ENCODE measurements at places on chromosomes 5 and 9.
A peak's percentile ranks its signal among the peaks of the same experiment; 100 is the strongest.

- H3K4me1 ChIP-seq = peaks cover 3% of the 10 kb centered on the region
- peak; percentile 77 for DNase-seq
- peaks cover 22% of the 10 kb centered on the region for H3K27me3 ChIP-seq
- H3K27ac ChIP-seq = no peak overlapping the region
- H3K4me3 ChIP-seq = no peak overlapping the region
- H3K36me3 ChIP-seq = no peaks in the 10 kb centered on the region
These were observed 51.2 kb upstream of the GGTA1 start for GRCh38 chr9:121550569-121551512.

DNA sequence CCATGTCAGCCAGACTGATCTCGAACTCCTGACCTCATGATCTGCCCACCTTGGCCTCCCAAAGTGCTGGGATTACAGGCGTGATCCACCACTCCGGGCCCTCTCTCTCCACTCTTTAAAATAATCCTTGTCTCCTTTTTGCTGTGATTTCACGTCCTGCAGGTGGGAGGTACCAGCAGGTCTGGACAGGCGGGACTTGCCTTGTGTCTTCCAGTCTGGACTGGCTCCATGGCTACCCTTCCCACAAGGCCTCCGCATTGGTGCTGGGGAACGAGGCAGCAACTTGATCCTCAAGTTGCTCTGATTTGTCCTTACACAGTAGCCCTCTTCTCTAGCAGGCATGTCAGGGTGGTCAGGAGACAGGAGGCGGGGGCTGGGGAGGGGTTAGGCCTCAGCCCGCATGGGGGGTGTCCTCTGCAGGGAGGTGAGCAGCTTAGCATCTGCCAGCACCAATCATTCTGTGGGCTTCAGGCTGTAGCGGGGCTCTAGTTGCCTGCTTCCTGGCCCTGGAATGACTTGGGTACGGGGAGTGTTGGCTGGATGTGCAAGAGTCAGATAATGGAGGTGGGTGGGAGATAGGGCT is 54.3 kb downstream of the TENT4A start:
- H3K4me1 ChIP-seq = no peaks in the 10 kb centered on the region
- H3K36me3 ChIP-seq = no peaks in the 10 kb centered on the region
- no peak overlapping the region for H3K4me3 ChIP-seq
- DNase-seq = no peak
- H3K27ac ChIP-seq = no peak overlapping the region

DNA sequence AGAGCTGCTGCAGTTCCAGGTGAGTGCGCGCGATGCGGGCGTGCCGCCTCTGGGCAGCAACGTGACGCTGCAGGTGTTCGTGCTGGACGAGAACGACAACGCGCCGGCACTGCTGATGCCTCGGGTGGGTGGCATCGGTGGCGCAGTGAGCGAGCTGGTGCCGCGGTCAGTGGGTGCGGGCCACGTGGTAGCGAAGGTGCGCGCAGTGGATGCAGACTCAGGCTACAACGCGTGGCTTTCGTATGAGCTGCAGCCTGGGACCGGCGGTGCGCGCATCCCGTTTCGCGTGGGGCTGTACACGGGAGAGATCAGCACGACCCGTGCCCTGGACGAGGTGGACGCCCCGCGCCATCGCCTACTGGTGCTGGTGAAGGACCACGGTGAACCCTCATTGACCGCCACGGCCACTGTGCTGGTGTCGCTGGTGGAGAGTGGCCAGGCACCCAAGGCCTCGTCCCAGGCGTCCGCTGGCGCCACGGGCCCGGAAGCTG is 2.0 kb downstream of the PCDHA3 start:
- H3K27ac ChIP-seq = no peak overlapping the region
- peaks cover 2% of the 10 kb centered on the region for H3K27me3 ChIP-seq
- no peak for DNase-seq
- H3K4me3 ChIP-seq = no peak overlapping the region
- no peaks in the 10 kb centered on the region for H3K4me1 ChIP-seq
- peaks cover 1% of the 10 kb centered on the region for H3K36me3 ChIP-seq

DNA sequence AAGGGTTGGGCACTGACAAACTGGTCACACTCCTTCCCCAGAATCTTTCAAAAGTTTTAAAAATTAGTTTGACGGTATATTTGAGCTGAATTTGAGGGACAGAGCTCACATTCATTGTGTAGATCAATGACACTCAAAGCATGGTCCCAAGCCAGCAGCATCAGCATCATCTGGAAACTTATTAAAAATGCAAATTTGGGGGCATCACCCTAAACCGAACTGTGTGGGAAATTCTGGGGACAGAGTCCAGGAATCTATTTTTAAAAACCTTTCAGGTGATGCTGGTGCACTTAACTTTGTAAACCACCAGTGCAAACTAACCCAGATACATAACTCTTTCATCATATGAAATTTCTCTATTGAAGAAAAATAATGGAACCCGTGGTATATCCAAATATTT is 58.1 kb upstream of the MTAP start:
- no peaks in the 10 kb centered on the region for H3K36me3 ChIP-seq
- no peak overlapping the region for H3K27ac ChIP-seq
- peaks cover 8% of the 10 kb centered on the region for H3K27me3 ChIP-seq
- no peak for DNase-seq
- H3K4me3 ChIP-seq = no peak overlapping the region
- no peaks in the 10 kb centered on the region for H3K4me1 ChIP-seq

Measured in memory B cell (primary cell).